CD4-positive, alpha-beta T cell treated with Interleukin-6 for 4 hours (primary cell): ENCODE measurements at places on chromosomes 5 and 9.

GRCh38 chr9:107632661-107633060 is 143.1 kb upstream of the KLF4 start:
- DNase-seq: no peak

DNA sequence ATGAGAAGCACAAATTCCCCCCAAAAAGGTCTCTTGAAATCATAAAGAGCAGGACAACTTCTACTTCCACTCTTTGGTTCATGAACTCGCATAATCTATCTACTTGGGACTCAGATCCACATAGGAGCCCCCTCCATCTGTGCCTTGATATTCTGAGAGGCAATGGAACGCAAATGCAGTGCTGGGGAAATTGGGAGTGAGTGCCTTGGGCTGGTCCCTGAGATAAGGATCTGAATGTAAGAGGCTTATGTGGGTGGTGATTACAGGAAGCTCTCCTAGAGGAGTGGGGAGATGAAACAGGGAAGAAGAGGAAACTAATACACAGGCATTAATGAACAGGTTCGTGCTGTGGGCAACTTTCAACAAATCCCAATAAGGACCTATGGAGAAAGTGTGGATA is 285.6 kb downstream of the RASEF start:
- no peak for DNase-seq

DNA sequence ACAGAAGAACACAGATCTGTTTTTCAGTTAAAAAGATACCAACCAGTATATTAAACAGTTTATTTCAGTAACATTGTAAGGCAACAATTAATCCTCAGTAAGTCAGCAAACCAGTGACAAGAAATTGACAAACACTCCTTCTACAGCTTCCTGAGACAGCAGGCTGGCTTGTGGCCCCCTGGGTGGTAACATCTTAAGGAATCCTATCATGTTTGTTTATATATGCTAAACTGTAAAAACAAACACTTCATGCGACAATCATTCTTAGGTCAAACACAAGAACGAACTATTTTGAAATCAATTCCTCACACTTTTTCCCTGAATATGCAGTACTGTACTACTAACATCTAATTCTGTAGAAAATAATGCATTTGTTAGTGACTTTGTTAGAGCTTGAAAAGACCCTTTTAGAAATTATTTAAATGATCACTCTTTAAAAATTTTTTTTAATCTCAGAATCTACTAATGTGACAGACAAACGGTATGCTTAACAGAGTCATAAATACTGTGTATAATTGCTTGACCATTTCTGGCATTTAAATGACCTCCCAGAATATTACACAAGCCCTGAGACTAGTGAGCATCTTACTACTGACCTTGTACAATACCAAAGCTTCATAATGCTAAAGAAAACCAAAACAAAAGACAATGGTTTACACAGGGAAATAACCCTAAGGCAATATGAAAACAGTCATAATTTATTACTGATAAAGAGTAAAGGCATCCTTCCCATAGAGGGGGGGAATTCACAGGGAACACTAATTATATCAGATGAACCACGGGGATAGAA is 48.2 kb downstream of the ERMP1 start:
- no peak for DNase-seq

GRCh38 chr5:167819406-167819805 is 472.0 kb upstream of the WWC1 start:
- no peak for DNase-seq

DNA sequence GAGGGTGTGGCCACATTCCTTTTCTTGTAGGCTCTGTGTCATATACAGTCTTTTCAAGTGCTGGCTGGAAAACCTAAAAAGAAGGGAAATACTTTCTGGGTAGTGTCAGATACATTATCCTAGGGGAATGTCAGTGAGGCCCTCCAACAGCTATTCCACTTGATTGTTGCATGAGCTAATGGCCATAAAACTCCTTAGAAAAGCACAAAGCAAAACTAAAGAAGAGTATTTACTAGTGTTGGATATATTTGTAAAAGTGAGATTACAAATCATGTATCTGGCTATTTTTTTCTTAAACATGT is 829 bp downstream of the ANXA1 start:
- no peak for DNase-seq

DNA sequence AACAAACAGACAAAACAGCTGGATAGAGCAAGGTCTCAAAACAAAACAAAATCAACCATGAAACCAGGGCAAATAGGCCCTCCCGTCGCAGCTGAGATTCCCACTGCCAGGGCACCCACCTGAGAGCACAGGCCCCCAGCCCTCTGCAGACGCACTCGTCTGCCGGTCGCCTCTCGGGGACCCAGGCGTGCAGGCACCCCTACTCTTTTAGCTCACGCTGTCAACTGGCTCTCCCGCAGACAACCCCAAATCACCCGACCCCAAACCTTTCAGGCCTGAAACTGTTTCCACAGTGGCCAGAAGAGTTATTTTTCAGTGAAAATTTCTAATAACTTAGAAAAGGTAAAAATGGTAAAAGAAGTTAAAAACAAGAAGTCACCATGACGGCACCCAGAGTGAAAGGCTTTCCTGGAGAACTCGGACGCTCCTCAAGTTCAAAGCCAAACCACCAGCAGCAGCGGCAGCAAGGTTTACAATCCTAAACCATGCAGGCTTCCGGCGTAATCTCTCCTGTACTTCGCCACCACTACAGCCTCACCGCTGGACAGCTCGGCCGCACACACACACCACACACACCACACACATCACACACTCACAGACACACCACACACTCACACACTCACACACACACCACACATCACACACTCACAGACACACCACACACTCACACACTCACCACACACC is 1.9 kb upstream of the UBE2QL1 start:
- no peak for DNase-seq

- no peak for DNase-seq
Measured at GRCh38 chr9:4027606-4028005, 272.3 kb downstream of the GLIS3 start.

DNA sequence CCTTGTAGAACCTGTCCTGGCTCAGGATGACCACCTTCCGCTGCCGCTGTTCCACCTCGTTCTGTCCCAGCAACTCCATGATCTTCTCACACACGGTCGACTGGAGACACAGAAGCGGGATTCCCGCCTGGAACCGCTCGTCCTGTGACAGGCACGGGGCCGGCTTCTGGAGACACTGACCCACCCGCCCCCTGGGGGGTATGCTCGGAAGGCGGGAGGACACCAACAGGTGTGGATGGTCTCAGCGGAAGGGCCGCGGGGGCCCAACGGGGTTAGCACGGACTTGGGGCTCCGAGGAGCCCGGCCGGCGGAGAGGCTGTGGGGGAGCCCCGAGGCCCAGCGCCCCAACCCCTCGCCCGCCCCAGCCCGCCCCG is 530 bp downstream of the UCK1 start:
- no peak for DNase-seq

GRCh38 chr5:72922422-72922821 is 33.4 kb upstream of the FCHO2 start:
- no peak for DNase-seq

- no peak for DNase-seq
Measured at GRCh38 chr9:113654605-113655428, 191.3 kb downstream of the RGS3 start.

DNA sequence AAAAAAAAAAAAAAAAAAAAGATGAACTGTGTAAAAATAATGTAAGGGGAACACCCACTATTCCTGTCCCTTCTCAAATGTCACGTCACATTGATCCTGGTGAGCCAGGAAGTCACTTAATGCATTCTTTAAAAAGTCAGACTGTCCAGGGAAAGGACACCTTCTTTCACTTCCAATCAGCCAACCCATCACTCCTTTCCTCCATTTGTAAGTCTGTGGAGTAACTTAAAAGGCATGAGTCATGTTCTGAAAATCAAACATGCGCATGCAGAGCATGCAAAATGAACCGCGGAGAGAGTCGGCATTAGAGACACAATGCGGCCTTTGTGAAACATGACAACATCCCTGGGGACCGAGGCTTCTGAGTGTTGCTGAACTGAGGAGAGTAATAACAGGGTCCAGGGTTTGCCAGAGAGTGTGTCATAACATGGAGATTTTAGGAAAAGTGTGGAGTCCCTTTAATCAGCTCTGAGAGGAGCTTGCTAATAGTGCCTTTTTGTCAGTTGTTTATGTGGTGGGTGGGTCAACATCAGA is 77.6 kb upstream of the SEMA6A start:
- no peak for DNase-seq

DNA sequence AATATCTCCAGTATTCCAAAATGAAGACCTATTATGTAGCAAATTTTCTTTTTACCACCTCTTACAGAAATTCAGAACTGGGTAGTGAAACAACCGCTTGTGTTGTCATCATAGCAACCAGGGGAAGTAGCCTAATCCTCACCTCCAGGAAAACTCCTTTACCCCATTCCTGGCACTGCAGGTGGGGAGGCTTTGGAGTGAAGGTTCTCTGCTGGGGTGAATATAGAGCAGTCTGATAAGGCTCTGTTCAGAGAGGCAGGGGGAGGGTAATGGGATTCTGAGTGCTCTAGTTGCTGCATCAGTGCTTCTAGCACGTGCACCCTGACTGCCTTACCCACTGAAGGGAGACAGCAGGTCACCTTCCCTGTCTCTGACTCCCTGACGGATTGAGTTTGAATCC is 116.2 kb downstream of the MAN2A1 start:
- no peak for DNase-seq

- DNase-seq: no peak
Measured at GRCh38 chr9:77020413-77021290, 1.2 kb downstream of the FOXB2 start.

DNA sequence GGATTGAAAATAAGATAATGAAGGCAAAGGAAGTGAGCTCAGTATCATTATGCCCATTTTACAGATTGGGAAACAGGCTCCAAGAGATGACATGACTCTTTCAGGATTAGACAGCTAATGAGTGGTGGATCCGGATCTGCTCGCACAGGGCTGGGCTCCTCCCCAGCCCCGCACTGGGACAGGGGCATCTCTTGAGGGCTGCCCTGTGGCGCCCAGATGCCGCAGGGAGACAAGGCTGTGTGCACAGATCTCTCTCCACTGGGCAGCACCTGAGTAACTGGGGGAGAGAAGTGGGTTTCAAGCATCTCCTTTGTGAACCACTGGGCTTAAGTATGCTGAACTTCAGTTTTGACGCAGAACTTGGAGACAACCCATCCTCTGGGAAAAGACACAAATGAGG is 43.9 kb downstream of the ADAMTS2 start:
- DNase-seq: no peak

DNA sequence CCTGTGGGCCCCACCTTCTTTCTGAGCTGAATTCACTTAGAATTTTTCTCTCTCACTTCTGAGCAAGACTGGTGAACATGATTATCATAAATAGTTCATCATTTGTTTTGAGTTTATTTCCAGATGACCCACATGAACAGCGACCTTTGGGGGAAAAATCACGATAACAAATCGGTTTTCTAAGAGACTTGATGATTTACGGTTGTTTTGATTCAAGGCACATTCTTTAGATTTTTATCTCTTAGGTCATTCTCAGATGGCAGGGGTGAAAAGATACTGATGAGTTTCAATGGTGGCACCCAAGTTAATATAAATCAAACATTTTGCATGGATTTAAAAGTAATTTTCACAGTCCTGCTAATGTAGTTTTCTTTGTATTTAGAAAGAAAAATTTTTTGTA is 95.1 kb downstream of the DMXL1 start:
- no peak for DNase-seq

- no peak for DNase-seq
Measured at GRCh38 chr5:102138243-102138653, 157.8 kb downstream of the SLCO4C1 start.

GRCh38 chr9:92607773-92608172 is 62.2 kb downstream of the IPPK start:
- no peak for DNase-seq

- no peak for DNase-seq
Measured at GRCh38 chr5:55225346-55225745, 1.8 kb downstream of the MCIDAS start.

- no peak for DNase-seq
Measured at GRCh38 chr5:179262126-179262920, 82.9 kb downstream of the ADAMTS2 start.

- DNase-seq: no peak
Measured at GRCh38 chr9:92275541-92275940, 18.0 kb downstream of the IARS1 start.

GRCh38 chr9:121966706-121967105 is 126.4 kb downstream of the TTLL11 start:
- DNase-seq: no peak

DNA sequence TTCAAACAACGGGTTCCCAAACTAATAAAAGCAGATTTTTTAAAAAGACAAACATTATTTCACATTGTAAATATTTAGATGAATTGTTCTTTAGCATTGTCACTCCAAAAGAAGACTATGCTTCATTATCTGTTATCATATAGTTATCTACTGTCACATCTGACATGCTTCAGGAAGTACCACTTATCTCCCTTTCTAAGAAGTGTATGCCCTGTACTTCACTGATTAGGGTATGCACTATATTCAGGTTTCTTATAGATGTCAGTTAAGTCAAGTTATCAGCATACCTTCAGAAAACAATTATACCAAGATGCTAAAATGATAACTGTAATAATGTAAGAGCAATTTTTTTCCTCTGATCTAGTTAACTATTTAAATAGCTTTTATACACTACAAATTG is 40.4 kb downstream of the LMBRD2 start:
- no peak for DNase-seq

- DNase-seq: no peak
Measured at GRCh38 chr5:39815711-39816110, 390.9 kb upstream of the DAB2 start.

- no peak for DNase-seq
Measured at GRCh38 chr5:29378104-29378503, 1815.4 kb upstream of the CDH6 start.

DNA sequence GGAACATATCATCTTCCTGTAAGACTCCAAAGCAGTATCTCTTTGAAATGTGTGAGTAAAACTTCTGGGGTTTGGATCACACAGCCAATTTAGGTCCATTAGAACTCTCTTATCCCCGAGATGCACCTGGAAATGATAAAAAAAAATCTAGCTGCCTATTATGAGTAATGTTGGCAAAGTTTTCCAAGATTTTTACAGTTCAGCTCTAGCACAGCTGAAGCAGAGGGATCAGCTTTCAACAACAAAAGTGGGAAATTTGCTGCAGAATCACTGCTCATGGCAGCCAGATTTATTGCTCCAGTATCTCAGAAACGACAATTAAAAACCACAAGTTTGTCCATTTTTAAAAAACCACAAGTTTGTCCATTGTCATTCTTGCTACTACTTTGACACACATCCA is 292.2 kb downstream of the IRX2 start:
- no peak for DNase-seq

DNA sequence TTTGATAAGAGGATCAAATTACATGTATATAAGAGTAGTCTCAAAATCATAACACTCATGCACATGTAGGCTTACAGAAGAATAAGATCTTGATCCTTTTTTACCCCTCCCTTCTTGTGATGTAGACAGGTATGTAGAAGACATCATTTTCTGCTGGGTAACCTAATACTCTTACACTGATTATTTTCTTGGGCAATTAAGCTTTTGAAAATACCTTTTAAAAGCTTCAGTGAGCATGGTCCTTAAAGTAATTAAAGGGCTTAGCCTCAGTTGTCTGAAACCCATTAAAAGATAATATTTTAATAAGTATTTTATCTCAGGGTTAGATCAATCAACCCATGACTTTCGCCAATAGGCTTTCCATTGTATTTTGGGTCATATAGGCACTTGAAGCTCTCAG is 50.6 kb downstream of the ALDH1A1 start:
- DNase-seq: no peak
